ENCODE measurements at places on chromosomes 3 and 15.
A peak's percentile ranks its signal among the peaks of the same experiment; 100 is the strongest.

GRCh38 chr3:13822042-13822441, 57.8 kb downstream of the WNT7A start:
- no peak for DNase-seq

DNA sequence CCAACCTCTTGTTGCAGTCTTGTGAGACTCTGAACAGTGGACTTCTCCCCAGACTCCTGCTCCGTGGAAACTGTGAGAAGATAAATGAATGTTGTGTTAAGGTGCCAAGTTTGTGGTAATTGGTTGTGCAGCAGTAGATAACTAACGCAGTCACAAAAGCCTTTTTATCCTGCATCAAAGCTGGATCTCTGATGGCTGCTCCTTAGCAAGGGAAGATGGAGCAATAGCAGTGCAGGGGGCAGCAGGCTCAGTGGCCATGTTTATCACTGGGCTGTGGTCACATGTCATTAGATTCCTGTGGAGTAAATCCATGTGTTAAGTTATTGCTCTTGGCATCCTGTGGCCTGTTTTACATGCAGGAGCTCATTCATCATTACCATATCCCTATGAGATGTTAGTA, 13.5 kb downstream of the CMTM7 start:
- no peak for DNase-seq

DNA sequence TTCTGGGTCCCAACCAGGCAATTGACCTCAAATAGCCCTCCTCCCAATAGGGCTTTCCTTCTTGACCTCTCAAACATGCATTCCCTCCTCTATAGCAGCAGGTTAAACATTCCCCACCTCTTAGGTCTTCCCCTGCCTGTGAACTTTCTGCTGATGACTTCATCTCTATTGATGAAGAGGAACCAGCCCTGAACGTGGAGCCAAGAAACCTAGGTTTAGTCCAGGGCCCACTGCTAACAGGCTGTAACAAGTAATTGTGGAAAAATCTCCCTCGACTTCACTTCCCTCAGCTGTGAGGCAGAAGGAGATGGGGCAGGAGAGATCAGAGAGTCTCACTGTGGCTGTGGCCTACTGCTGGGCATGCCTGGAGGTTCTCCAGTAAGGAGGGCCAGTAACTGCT, 24.7 kb downstream of the ILDR1 start:
- DNase-seq, result no peak

DNA sequence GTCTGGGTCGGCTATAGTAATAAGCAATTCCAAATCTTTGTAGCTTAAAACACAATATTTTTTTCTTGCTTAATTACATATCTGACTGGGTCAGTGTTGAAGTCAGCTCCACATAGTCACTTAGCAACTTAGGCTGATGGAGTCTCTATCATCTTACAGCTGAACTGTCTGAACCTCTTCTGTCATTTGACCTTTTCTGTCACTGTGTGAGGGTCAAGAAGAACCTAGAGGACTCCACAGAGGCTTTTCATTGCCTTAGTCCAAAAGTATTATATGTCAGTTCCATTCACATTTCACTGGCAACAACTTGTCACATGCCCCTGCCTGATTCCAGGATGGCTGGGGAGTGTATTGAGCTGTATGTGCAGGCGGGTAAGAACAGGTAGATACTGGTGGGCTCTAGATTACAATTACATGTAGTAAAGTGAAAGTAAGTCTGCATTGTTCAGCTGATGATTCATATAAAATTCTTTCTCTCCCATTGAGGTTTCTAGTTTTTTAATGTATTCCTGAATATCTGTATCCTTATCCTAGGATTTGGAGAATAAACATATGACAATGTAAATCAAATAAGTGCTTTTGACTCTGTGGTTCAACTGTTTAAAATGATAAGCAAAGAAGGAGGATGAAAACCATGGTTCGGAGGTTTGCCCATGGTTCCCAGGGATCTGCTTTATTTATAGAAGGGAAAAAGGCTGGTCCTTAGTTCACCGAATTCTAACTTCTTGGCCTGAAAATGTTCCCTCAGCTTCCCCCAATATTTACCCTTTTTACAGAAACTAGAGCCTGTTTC, 5.8 kb upstream of the ARPP21 start:
- no peak for DNase-seq

GRCh38 chr3:26104851-26105251, 315.0 kb downstream of the OXSM start:
- DNase-seq, result no peak

GRCh38 chr15:87724330-87724729, 532.2 kb downstream of the NTRK3 start:
- DNase-seq, result no peak

- peak; percentile 40 for DNase-seq
Observed at GRCh38 chr3:120203016-120203415, 82.0 kb downstream of the GPR156 start.

DNA sequence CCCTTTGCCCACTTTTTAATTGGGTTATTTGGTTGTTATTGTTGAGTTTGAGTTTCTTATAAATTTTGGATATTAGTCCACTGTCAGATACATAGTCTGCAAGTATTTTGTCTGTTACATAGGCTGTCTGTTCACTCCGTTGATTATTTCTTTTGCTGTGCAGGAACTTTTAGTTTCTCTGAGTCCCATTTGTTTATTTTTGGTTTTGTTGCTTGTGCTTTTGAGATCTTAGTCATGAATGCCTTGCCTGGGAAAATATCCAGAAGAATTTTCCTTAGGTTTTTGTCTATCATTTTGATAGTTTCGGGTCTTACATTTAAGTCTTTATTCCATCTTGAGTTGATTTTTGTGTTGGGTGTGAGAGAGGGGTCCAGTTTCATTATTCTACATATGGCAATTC, 254.5 kb downstream of the NLGN1 start:
- DNase-seq, result no peak

DNA sequence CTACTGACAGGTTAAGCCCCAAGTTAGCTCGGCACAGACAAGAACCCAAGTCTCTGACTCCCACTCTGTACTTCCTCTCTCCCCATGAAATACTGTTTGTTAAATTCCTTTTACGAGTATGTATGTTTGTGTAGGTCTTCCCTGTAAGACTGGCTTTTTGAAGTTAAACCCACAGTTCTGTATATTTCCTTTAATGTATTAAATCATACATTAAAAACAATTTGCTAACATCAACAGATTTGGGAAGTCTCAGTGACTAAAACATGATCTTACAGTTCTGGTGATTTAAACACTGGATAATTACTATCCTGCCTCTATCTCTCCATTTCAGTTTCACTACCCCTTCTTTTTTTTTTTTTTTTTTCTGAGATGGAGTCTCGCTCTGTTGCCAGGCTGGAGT, 4.4 kb downstream of the CMTM6 start:
- no peak for DNase-seq

DNA sequence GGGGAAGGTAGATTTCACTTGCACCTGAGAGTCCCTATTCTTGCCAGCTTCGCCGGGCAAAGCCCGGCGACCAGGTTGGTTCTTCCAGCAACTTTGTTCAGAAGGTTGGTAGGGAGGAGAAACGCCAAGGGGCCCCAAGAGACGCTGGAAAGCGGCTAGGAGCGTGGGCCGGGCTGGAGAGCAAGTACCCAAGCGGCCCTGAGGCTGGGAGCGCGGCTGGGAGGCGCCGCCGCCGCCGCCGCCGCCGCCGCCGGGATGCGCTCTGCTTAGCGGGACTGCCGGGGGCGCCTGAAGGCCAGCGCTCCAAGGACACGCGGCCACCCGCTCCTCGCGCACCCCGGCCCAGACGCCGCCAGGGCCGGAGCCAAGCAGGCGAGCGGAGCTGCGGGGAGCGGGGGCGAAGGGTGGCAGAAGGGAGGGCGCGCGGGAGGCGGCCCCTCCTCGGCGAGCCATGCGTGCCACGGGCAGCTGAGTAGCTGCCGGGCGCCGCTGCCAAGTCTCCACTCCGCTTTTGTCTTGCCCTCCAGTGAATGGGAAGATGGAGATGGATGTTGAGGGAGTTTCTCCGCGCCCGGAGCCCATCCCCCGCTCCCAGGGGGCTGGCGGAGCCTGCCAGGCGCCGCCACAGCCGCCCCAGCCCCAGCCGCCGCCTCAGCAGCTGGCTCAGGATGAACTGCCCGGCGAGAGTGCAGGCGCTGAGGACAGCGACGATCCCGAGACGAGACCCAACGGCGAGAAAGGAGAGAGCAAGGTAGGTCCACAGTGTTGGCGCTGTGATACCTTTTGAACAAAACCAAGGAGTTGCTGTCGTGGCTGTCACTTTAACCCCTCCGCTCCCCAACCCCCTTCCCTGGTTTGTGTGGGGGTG, 227.4 kb upstream of the AZI2 start:
- DNase-seq, result peak; percentile 88

DNA sequence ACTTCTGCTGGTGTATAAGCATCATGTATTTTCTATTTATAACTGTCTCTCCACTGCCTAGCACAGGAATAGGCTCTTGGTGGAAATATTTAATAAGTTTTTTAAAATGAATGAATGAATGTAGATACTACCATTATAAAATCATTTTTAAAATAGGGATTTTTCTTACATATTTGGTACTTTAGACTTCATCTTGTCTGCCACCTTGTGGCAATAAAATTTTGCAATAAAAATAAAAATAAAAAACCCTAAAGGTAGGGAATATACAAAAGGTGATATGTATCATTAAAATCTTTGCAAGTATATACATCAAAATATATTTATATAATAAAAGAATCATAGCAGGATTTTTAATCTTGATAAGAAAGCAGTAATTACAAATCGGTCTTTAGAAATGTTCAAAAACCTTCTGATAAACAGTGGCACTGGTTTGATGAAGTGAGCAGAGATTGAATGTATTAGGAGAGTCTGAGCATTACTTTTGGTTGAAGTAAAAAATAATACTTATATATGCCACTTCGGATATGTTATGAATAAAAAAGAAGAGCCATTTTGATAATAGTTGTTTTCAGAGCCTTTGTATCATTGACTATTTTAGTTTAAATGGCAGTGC, 95.2 kb downstream of the SPATA16 start:
- DNase-seq, result peak; percentile 27

DNA sequence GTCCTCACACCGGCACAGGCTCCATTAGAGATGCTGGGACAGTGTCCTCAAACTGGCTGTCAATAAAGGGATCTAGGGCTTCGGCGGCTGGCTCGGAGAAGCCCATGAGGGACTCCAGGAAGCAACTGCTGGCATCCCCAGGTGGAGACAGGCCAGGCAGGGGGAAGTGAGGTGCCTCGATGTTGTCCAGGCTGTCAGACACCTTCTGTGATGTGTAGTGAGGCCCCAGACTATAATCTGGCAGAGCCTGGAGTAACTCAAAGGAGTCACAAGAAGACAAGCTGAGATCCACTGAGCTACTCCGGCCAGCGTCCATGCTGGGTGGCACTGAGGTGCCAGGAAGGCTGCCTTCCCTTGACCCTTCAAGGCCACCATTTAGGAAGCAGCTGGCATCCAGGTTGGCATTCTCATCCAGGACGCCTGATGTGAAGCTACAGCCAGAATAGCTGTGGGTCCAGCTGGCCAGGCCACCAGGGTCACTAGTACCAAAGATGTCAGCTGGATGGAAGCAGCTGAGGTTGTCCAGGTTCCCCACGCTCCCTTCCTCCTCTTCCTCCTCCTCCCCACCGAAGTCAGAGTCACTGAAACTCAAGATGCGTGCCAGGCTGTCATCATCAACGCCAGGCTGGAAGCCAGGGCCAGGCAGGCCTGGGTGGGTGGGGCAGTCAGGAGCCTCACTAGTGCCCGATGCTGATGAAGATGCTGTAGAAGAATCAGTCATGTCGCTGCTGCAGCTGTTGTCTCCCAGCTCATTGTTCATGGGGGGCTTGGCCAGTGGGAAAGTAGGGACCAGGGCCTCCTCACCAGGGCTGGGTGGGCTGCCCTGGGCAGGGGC, 10.1 kb downstream of the CSRNP1 start:
- DNase-seq, result no peak

GRCh38 chr3:42092006-42092405, 849 bp downstream of the TRAK1 start:
- DNase-seq, result no peak

DNA sequence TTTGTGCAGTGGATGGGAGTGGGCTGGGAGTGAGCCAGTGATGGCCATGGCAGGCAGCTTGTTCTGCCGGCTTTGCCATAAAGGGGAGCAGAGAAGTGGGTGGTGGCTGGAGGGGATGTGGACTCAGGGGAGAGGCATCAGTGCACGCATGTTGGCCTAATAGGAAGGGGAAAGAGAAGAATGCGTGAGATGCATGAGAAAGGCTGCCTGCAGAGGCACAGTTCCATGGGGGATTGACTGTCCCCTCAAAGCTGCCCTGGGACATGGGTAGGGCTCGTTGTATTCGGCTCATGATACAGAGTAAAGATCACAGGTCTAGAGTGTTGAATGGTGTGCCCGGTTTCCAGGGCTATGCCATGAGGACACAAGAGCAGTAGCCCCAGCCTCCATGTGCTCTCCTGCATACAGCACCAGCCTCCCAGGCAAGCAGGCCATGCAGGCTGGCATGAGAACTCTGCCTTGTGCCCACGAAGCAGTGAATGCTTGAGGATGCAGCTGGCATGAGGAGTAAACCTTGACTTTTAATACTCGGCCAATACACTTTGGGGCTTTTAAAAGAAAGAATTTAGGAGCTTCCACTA, 68.0 kb upstream of the SNRPA1 start:
- no peak for DNase-seq

DNA sequence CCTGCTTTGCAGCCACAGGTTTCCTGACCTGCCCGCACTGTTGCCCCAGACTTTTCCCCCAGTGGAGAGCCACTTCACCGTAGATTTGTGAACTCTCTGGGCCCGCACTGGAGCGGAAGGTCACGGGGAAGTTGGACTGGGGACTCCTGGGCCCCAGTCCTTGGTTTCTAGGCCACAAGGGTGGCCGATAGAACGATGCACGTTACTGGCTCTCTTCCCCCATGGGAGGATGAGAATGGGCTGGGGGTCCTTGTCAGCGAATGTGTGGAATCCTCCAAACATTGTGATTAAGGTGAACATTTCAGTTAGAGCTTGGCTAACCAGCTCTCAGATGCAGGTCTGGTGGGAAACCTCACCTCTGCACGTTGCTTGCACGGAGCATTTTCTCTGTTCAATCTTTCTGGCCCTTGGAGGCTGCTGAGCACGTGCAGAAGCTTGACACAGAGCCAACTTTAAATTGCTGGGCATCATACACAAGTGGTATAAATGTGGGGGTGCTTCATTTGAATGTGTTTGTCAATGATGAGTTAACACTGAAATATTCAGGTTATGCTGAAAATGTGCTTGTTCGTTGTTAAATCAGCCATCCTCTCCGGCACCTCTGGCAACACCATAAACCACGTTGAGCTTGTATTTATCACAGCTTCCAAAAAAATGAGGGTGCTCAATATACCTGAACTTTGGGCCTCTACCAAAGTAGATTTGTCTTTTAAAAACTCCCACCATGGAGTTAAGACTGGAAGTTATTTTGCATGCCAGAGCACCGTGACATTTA, 976 bp downstream of the DIS3L start:
- DNase-seq, result no peak
